ENCODE measurements at places on chromosomes 3 and 15. TPM values are rescaled to one million over a fixed set of nuclear protein-coding genes. Genes with fewer than 3 reads are reported as not detected.

GPR15 gene
- 30.4 TPM for total RNA-seq

CHRM5 gene
- not detected for total RNA-seq

SLC2A2 gene
- total RNA-seq = not detected

NPAP1 gene
- not detected for total RNA-seq

TMCO5A gene
- total RNA-seq = not detected

CGGBP1 gene
- 93.3 TPM for total RNA-seq

MORC1 gene
- total RNA-seq = not detected

HESX1 gene
- total RNA-seq = not detected

Data from T-helper 1 cell treated with Interleukin-12 subunit alpha and Interleukin-12 subunit beta and Interleukin-4 antibody, amounts not matched to agents 30 ng/mL and 1 ng/mL, for 36 hours (primary cell).